CD14-positive monocyte (primary cell): ENCODE measurements at places on chromosomes 3 and 15. TPM values are rescaled to one million over a fixed set of nuclear protein-coding genes. Genes with fewer than 3 reads are reported as not detected.

TRANK1 gene
- 5.1 and 6.3 TPM in 2 replicates for polyA plus RNA-seq

FMN1 gene
- 2.2 and 3.7 TPM in 2 replicates for polyA plus RNA-seq

CPN2 gene
- polyA plus RNA-seq: not detected

DGKG gene
- 5.3 and 9.2 TPM in 2 replicates for polyA plus RNA-seq

TM2D3 gene
- polyA plus RNA-seq: 32.6 and 54.6 TPM in 2 replicates

GOLGA8J gene
- polyA plus RNA-seq: 0.08 TPM in 1 of 2 replicates, not detected in the other

PCSK6 gene
- polyA plus RNA-seq: not detected in 2 replicates
